ENCODE measurements at places on chromosomes 16 and 17.

- no peak for DNase-seq
Observed at GRCh38 chr17:64443086-64443760, 5.7 kb upstream of the MILR1 start.

- peak; percentile 20 for DNase-seq
Observed at GRCh38 chr17:37527249-37527851, 37.7 kb downstream of the DUSP14 start.

- DNase-seq, result no peak
Observed at GRCh38 chr17:83089328-83090132, 10.1 kb downstream of the METRNL start.

DNA sequence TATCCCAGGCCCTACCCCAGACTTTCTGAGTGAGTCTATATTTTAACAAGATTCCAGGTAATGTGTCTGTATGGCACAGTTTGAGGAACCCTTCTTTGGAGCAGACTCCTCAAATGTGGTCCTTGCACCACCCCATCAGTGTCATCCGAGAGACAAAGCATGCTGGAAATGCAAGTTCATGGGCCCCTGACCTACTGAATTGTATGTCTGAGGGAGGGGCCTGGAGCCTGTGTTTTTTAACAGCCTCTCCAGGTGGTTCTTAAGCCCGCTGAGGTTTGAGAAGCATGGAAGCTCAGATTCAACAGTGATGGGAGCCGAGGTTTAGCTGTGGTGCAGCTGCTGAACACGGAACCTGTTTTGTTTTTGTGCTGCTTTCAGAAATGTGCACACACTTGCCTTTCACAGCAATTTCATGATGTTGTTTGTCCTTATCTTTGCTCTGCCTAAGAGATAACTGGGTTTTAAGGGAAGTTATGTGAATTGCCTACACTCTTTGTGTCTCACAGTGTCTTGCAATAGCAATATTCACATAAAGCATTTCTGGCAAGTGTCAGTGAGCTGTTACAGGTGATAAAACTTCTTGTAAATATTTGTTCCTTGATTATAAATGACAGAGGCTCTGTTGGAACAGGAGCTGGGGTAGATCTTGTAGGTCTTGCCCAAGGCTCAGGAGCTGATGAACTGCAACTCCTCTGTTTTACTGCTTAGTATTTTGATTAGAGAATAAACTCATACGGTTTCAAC is 32.0 kb upstream of the IL34 start:
- no peak for DNase-seq

DNA sequence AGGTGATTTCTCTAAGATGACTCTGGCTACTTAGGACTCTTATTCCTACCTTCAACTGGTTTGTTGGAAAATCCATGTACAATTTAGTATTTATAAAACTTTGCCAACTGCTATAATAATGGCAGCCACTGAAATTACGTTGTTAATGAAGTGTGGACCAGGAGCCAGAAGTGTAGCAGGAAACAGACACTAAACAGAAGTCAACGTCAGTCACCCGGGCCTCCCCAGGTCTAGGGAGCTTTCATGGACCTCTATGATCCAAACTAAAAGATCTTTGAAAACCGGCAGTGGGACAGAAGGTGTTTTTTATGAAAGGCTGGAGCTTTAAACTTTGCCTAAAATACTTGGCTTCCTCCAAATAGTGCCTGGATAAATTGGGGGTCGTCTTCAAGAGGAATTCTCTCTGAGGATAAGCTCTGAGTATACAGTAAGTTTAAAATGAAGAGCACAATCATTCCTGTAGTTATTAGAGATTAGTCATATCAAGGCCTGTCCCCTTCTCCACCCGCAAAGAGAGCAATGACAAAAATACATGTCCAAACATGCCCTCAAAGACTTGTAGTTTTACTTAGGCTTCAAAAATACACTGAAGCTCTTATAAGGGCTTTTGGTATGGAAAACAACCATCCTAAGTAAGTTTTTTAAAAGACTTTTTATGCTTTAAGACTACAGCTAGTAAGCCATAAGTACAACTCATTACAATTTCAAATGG is 34.6 kb downstream of the DCUN1D3 start:
- DNase-seq, result no peak

DNA sequence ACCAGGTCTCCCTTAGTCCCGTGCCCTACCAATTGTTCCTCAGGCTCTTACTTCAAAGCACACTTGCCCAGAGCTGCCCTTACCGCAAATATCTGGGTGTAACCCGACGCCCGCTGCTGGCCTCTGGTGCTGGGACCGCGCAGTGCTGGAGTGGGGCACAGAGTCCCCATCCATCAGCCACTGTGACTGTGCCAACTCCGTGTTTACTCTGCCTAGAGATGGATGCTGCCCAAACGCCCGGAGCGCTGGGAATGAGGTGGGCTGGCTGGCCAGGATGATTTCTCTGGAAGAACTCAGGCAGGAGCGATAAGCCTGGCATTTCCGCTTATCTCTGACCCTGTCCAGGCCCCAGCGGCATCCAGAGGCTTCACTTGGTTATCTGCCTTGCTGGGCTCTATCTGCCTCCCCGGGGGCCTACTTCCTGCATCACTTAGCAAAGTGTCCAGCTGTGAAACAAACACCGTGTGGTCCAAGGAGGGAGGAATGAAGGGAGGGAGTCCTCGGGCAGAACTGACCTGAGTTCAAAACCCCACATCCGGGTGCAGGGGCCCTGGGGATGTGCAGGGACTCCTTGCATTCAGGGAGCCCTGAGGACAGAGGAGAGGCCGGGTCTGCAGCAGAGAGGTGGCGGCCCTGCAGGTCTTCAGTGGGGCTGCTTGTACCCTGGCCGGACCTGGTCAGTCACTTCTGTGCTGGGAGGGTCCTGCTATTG is 9.4 kb upstream of the MYLK3 start:
- DNase-seq, result no peak

DNA sequence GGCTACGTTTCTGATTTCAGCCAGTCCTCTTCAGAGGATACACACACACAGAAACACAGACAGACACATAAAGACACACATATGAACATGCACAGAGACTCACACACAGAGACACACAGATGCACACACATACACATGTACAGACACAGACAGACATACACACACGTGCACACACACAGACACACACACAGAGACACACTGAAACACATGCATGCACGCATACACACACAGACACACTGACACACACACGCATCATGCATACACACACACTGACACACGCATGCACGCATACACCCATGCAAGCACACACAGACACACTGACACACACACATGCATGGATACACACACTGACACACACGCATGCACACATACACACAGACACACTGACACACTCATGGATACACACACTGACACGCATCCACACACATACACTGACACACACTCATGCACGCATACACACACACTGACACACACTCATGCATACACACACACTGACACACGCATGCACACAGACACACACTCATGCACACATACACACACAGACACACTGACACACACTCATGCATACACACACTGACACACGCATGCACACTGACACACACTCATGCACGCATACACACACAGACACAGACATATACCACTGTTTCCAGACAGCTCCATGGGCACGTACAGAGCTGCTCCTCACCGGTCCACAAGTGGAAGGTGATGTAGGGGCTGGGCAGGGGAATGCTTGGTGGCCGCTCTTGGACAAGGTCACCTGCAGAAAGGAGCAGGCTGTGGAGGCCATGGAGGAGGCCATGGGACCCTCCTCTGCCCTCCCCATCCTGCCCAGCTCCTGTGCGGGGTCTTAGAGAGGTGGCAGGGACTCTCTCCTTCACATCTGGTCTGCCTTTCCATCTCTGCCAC is 30.1 kb upstream of the MFSD6L start:
- DNase-seq, result no peak

DNA sequence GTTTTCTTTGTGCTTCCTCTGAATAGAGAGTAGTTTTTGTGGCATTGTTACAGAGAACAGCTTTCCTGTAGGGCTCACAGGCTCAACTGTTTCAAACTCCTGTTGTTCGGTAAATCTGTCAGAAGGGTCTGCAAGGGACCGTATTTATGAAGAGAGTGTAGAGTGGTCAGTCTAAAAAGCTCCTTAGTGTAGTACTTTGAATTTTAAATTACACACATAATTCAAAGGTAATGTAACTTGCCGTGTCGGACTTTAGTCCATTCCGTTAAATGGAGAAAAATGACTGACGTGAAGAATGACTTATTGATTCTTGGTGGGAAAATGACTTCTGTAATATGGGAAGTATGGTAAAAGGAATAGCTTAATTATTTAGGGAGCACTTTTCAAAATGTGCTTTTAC is 190.9 kb downstream of the WWOX start:
- DNase-seq, result no peak

- no peak for DNase-seq
Observed at GRCh38 chr17:18859256-18859655, 1.3 kb downstream of the PRPSAP2 start.

- DNase-seq, result no peak
Observed at GRCh38 chr16:50609471-50609870, 61.3 kb downstream of the NKD1 start.

GRCh38 chr17:38809828-38810227 is 10.5 kb upstream of the PIP4K2B start:
- DNase-seq, result no peak

- no peak for DNase-seq
Observed at GRCh38 chr16:85065099-85065498, 37.5 kb downstream of the KIAA0513 start.

- DNase-seq, result peak; percentile 95
Observed at GRCh38 chr17:82863941-82864712, 24.3 kb upstream of the ZNF750 start.

- DNase-seq, result peak; percentile 60
Observed at GRCh38 chr17:66727634-66728570, 107.0 kb upstream of the CACNG5 start.

- DNase-seq, result no peak
Observed at GRCh38 chr16:73171380-73171779, 123.5 kb upstream of the ZFHX3 start.

- DNase-seq, result peak; percentile 66
Observed at GRCh38 chr16:85296859-85297660, 184.8 kb upstream of the CIBAR2 start.

DNA sequence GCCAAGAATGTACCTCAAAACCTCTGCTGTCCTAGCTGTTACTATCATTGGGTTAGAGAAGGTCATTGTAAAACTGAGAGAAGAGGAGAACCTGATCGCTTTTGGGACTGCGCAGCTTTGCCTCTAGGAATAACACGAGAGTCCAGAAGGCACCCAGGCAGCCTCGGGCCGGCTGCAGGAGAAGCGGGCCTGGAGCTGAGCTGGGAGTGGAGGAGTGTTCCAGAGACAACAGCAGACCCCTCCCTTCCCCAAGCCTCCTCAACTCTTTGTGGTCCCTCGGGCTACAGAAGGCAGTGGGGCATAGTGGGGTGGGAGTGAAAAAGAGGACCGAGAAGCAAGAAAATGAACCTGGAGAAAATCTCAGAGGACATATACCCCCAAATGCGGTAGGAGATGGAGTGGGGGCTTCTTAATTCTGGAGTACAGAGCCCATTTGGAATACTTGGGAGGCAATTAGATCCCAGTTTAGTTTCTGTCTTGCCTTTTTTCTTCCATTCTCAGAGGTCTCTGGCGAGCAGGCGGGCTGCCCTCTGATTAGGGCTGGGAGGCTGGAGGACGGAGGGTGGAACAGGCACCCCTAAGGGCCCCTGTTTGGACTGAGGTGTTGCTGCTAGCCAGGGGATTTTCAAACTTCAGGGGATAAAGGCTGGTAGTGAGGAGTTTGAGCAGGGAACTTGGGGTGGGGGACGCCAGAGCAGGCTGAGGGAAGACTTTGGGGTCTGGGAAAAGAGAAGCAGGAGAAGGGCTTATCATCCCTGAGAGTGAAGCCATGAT is 13.3 kb upstream of the HOXB2 start:
- DNase-seq, result no peak

GRCh38 chr16:89565506-89566372 is 5.3 kb downstream of the RPL13 start:
- DNase-seq, result peak; percentile 73

DNA sequence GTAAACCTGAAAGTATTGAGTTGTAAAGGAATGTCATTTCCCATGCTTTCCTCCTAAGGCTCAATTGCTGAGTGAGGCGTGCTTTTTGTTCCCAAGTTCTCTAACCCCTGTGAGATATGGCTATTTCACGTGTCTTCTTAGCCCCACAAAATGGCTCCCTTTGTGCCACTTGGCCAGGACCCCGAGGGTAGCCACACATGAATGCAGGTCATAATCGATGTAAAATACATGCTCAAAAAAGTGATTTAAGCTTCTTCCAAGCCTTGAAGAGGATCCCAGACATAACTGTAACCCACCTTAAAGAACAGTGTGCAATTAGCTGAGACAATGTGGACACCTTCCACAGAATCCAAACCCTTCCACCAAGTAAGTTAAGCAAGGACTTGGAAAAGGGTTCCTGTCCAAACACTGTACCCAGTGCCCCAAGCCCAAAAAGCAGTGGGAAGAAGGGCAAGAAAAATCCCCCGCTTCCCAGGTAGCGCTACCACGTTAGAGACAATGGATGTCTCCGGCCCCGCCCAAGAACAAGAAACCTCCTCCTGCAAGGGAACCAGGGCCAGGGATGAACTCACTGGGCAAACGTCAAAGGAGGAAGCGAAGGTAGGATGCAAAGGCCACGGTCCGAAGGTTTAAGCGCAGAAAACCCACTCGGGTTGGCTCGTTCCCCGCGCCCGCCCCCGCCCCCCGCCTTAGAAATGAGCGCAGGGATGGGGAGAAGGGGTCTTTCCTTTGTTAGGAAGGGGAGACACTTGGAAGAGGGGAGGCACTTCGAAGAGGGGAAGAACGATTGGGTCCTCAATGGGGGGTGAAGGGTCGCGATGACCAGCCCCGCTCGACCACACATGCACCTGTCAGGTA is 1.2 kb downstream of the JPT1 start:
- peak; percentile 55 for DNase-seq

DNA sequence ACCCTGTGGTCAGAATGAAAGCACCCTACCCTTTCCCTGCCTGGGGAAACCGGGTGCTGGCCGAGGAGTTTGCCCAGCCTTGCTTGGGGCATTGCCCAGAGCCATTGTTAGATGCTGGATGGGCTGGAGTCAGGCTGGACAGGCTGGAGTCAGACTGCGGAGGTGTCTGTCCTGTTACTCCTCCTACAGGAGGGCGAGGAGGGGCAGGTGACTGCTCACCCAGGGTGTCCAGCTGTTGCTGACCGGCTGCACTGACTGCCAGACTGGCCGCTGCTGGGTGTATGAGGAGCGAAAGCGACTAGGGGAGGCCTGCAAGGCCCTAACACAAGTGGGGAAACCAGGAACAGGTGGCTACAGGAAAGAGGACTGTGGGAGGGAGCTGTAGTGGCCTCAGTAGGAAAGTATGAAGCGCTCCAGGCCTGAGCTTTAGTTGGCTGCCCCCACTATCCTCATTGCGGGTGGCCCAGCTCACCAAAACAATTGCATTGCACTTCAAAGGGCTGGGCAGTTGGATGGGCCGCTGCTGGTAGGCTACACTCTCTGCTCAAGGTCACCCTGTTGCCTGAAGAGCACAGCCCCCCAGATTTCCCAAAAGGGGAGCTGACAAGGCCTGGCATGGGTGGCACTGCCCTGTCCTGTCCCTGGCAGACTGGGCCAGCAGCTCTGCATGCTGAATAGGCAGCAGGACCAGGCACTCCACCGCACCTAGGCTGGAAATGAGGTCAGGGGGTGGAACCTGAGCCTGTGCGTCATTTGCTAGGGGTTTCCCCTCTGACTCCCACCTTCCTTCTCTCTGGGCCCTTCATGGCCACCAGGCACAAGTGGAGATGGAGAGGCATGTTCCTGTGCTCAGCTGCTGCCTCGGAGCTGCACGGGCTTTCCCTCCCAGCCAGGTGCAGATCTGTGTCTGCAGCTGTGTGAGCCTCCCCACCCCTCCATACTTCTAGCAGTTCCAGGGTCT is 18.4 kb downstream of the LDHD start:
- DNase-seq, result peak; percentile 92

- DNase-seq, result no peak
Observed at GRCh38 chr16:52035436-52035835, 511.5 kb downstream of the TOX3 start.

GRCh38 chr16:48824271-48824670 is 214.3 kb upstream of the N4BP1 start:
- no peak for DNase-seq
